Anterior cingulate cortex (tissue), 58 donors: ENCODE measurements at places on chromosomes 3 and 15.
A peak's percentile ranks its signal among the peaks of the same experiment; 100 is the strongest.

GRCh38 chr3:7709376-7710082 is 792.1 kb upstream of the LMCD1 start:
- no peak for DNase-seq

DNA sequence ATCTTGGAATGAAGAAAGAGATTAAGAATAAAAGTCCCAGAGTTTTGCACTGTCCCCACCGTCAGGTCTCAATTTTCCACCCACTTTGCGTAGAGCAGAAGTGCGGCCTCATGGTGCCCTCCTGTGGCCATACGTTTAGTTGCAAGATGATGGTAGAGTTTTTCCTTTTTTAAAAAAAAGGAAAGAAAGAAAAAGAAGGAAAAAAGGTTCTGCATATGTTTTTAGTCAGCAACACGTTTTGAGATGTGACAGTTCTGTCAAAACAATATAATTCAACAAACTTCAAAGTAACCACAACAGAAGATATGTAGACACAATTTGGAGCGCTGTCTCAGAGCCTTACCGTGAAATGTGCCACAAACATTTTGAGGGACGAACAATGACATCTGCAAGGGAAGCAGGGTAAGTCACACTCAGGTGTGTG is 24.6 kb downstream of the EBLN2 start:
- no peak for DNase-seq

DNA sequence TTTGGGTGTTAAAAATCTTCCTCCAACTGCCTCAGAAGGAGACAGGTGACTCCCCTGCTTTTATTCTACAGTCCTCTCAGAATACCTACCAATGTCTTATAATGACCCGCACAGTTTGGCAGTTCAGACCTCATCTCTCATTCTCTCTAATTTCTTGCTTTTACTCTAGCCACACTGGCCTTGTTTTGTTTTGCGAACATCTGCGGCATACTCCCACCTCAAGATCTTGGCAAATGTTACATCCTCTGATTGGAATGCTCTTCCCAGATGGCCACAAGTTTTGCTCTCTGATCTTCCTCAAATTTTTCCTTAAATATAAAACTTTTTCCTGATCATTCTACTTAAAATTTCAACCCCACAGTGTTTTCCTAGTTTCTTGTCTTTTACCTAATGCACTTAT is 94.1 kb downstream of the PLSCR2 start:
- no peak for DNase-seq

- DNase-seq = no peak
These were observed 405.5 kb upstream of the CNTN4 start for GRCh38 chr3:1693145-1693544.

- DNase-seq = peak; percentile 22
These were observed 71.8 kb downstream of the SYNPR start for GRCh38 chr3:63349583-63350573.

GRCh38 chr3:23325466-23326065 is 122.4 kb downstream of the UBE2E2 start:
- DNase-seq = no peak

- DNase-seq = no peak
These were observed 73.8 kb downstream of the RPLP1 start for GRCh38 chr15:69526081-69527061.

DNA sequence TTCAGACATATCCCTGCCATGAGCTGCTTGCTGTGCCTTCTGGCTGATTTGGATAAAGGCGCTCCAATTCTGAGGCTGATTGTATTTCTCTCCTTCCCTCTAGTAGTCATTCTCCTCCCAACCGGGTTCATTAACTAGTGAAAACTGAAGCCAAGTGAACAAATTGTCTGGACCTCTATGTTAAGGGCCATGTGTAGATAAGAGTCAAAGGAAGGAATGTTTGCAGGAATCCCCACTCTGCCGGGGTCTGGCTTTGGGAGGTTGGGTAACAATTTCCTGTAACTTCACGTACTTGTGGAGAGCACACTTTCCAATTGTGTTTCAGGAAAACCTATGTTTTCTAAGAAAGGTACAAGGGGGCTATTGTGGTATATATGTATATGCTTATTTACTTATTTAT is 38.2 kb upstream of the SUCLG2 start:
- DNase-seq = no peak

- DNase-seq = no peak
These were observed 72.7 kb downstream of the UACA start for GRCh38 chr15:70690491-70691276.

DNA sequence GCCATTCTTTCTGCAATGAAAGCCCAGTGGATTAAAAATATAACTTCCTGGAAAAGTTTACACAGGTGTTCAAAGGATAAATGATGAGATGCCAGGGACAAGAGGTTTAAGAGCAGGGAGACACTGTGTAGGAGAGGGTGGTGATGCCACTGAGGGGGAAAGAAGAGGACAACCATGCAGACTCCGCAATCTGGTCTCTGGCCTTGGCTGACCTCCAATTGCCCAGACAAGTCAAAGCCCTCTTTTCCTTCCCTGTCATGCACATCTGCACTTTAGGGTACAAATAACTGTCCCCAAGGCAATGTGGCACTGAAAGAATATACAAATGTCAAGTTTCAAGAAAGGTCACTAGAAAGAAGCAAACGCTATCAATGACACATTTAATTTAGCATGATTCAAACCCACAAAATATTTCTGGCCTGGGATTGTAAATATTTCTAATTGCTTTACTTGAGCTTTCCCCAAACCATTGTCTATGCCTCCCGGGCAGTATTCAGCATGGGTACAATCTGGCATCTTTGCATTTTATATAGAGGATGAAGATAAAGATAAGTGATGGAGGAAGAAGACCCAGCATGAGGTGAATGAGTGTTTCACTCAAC is 319.4 kb downstream of the PLCL2 start:
- DNase-seq = no peak

GRCh38 chr3:108485146-108485545 is 25.2 kb downstream of the MYH15 start:
- no peak for DNase-seq

GRCh38 chr15:66674756-66675155 is 27.3 kb upstream of the SMAD6 start:
- DNase-seq = no peak

GRCh38 chr15:87267798-87268197 is 988.7 kb downstream of the NTRK3 start:
- DNase-seq = no peak

- no peak for DNase-seq
These were observed 40.0 kb downstream of the ARRDC4 start for GRCh38 chr15:98000249-98001203.

GRCh38 chr3:150270883-150271590 is 137.1 kb upstream of the TSC22D2 start:
- DNase-seq = no peak

DNA sequence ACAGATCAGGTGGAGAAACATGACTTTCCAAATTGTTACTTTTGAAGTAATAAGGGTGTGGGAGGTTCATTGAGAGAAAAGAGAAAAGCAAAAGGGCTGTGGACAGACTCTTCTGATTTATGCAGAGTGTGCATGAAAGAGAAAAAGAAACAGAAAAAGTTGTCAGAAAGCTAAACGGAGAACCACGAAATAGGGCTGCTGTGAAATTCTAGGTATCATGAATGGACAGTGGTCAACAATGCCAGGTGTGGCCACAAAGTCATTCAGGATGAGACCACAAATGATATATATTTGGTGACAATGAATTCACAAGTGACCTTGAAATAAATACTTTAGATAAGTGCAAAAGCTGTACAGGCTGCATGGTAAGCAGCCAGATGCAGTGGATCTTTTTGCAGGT is 170.1 kb downstream of the IL5RA start:
- DNase-seq = no peak

DNA sequence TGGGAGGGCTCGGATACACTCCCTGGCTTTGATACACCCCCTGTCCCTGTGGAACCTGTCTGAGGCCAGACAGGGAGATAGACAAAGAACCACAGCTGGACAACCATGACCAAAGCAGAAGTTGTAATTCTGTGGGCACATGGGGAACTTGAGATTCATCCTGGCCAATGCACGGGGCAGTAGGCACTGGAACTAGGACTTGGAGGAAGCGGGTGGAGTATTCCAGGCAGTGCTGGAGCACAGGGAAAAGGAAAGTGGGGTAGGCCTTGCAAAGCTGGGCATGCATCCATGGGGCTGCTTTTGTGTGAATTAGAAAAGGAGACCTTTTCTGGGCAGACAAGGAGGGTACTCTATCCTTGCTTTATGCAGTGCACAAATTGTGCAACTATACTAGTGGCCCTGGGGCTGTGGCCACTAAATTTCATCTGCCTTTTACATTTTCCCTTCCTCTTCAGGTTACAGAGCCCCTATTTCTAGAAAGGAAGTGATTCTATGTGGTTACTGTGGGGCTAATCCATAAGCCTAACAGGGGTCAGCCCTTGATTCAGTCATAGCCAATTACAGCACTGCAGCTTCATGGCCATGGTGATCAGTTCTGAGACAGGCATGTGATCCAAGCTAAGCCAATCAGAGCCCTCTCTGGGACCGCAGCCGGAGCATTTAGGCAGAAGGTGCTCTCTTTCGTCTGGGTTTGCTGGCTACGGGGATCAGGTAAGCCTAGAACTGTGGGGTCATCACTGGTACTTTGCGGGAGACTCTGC is 21.0 kb downstream of the CRABP1 start:
- no peak for DNase-seq

DNA sequence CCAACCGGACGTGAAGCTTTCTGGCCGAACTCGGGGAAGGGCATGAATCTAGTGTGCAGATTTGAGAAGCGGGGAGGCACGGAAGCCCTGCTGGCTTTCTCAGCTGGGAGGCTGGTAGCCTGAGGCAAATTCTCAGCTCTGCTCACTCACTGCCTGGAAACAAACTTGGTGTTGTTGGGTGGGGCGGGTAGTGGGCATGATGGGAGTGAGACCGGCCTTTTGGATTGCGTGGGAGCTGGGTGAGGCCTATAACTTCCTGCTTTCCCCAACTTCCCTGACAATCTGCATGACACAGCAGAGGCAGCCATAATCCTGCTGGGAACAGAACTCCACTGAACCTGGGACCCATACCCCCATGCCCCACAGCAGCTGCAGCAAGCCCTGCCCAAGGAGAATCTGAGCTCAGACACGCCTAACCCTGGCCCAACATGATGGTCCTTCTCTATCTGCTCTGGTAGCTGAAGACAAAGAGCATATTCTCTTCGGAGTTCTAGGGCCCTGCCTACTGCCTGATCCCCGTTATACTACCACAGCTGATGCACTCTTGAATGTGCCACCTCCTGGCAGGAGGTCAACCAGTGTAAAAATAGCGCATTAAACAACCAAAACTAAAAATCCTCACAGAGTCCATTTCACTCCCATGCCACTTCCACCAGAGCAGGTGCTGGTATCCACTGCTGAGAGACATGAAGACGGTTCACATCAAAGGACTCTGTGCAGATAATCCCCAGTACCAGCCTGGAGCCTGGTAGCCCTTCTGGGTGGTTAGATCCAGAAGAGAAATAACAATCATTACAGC is 44.7 kb downstream of the CEP70 start:
- no peak for DNase-seq

DNA sequence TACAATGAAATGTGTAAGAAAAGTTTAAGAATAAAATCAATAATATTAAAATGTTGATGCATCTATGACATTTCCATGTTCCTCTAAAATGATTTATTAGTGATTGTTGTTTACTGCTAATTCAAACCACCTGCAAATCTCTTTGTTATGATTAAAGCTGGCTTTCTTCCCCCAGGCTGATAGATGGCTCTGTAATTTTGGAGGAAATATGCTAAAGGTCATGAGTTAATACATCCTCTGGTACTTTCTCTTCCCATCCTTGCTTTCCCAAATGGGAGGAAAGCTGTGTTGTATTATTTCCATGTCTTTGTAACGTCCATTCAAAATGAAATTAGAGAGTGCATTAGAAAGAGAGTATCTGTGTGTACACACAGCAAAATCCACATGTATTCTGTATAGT is 139.5 kb upstream of the TMCO5A start:
- DNase-seq = no peak

DNA sequence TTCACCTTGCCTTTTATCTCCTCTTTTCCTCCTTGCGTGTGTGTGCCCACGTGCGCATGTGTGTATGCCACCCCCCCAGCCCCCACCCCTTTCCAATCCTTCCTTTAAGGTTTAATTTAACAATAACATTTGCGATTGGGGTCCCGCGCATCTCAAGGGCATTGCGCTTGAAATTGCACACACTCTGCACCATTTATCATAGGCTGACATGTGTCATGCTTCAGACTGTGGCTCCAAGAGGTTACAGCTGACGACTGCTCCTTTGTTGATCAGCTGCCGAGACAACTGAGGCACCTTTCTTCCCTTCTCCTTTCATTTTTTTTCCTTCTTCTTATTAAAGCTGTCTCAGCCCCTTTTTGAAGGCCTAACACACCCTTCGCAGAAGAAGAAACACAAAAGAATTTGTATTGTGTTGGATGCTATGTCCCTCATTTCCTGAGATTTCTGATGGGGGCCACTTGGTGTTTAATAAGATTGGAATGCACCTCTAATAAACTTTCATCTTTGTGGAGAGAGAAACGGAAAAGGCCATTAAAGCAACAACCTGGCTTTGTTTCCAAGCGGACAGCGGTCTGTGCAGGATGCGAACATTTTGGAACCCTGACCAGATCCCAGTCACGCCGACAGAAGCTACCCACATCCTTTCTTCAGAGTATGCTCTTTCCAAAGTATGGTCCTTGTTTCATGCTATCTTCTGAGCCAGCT is 470.1 kb downstream of the MCTP2 start:
- DNase-seq = no peak

GRCh38 chr3:67704322-67704721 is 49.9 kb upstream of the SUCLG2 start:
- DNase-seq = no peak

- no peak for DNase-seq
These were observed 148.6 kb downstream of the CD47 start for GRCh38 chr3:107942244-107942643.

- DNase-seq = no peak
These were observed 727.7 kb upstream of the NECTIN3 start for GRCh38 chr3:110343945-110344344.
